T-helper 17 cell (primary cell): ENCODE measurements at places on chromosomes 6 and 20. TPM values are rescaled to one million over a fixed set of nuclear protein-coding genes. Genes with fewer than 3 reads are reported as not detected.

GRCh38 chr6:113351173-113351834 is 505.8 kb upstream of the MARCKS start:
- DNase-seq, result no peak

- DNase-seq, result no peak
These were observed 76.5 kb downstream of the SPTLC3 start for GRCh38 chr20:13085275-13085674.

- no peak for DNase-seq
These were observed 412.3 kb downstream of the PRKN start for GRCh38 chr6:162315291-162315690.

GRCh38 chr6:160791459-160791858 is 89.4 kb downstream of the PLG start:
- no peak for DNase-seq

DNA sequence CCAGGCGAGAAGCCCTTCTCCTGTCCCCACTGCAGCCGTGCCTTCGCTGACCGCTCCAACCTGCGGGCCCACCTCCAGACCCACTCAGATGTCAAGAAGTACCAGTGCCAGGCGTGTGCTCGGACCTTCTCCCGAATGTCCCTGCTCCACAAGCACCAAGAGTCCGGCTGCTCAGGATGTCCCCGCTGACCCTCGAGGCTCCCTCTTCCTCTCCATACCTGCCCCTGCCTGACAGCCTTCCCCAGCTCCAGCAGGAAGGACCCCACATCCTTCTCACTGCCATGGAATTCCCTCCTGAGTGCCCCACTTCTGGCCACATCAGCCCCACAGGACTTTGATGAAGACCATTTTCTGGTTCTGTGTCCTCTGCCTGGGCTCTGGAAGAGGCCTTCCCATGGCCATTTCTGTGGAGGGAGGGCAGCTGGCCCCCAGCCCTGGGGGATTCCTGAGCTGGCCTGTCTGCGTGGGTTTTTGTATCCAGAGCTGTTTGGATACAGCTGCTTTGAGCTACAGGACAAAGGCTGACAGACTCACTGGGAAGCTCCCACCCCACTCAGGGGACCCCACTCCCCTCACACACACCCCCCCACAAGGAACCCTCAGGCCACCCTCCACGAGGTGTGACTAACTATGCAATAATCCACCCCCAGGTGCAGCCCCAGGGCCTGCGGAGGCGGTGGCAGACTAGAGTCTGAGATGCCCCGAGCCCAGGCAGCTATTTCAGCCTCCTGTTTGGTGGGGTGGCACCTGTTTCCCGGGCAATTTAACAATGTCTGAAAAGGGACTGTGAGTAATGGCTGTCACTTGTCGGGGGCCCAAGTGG is 5.3 kb downstream of the SNAI1 start:
- DNase-seq, result no peak

DNA sequence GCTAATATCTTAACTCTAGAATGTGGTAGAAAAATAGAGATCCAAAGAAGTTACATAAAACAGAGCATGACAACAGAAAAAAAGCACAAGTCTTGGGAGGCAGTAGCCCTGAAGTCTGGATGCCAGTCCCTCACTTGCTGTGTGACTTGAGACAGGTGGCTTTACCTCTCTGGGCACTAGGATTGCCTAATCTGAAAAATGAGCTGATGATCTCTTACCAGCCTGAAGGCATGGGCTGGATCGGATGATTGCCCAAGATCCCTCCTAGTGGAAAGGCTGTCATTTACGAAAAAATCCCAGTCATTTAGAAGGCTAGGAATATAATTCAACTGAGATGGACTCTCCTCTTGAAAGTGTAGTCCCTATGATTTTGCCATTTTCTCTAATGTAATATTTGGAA is 10.9 kb upstream of the GCM1 start:
- DNase-seq, result no peak

DNA sequence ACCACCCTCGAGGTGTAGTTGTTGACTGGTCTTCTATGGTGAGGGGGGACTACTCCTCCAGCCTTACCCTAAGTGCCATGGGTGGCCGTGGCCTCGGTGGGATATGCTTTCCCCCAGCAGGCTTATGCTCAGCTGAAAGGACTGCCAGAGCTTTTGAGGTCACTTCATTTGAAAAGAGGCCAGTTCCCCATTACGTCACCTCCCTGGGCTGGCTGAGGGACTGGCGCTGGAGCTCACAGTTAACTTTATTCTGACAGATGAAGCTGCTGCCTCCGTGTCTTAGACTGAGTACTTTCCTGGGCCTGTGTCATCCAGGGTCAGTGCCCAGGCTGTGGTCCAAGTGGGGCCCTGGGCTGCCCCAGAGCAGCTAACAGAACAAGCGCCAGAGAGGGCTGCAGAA is 42.8 kb upstream of the PCMTD2 start:
- DNase-seq, result no peak

GRCh38 chr20:39661833-39662232 is 699.7 kb downstream of the DHX35 start:
- DNase-seq, result no peak

- DNase-seq, result no peak
These were observed 493.7 kb upstream of the SULF2 start for GRCh38 chr20:48278961-48279481.

Gene PM20D2
- 4.2 TPM for total RNA-seq

Gene SIRT5
- total RNA-seq, result 11.9 TPM

Gene MAVS
- 20.1 TPM for total RNA-seq

Gene FERMT1
- total RNA-seq, result not detected
